ENCODE measurements at places on chromosomes 3 and 15. TPM values are rescaled to one million over a fixed set of nuclear protein-coding genes. Genes with fewer than 3 reads are reported as not detected.

The TMEM207 gene
- not detected for total RNA-seq

The CHRFAM7A gene
- 1.2 TPM for total RNA-seq

The TRH gene
- total RNA-seq = not detected

The DZIP1L gene
- total RNA-seq = 4.6 TPM

DNA sequence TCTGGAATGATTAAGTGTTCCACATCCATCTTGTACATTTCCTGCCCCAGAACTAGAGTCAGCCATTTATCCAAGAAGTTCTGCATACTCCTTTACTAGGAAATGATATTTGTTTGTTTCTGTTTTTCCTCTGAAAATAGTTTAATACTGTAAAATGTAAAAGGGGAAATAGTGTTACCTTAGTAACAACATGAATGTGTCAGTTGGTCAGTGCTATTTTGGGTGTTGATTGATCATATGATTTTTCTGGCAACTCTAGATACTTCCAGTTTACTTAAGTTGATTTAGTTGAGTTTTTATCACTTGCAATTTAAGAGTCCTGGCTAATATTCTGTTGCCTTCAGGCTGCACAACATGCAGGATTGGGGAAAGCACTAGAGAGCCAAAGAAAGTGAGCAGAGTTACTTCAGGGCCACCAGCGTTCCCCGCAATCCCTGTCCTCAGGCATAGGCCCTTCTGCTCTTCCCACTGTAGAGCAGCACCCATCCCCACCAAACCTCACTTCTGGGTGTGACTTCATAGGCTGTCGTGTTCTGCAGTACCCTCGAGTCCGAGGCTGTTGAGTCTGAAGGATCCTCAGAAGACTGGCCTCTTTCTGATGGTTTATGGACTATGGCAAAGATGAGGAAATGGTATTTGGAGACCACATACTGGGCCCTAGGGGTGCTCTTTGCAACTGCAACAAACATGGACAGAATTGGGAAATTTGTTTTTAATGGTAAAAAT lies 69.0 kb downstream of the CHD2 start:
- DNase-seq = no peak

DNA sequence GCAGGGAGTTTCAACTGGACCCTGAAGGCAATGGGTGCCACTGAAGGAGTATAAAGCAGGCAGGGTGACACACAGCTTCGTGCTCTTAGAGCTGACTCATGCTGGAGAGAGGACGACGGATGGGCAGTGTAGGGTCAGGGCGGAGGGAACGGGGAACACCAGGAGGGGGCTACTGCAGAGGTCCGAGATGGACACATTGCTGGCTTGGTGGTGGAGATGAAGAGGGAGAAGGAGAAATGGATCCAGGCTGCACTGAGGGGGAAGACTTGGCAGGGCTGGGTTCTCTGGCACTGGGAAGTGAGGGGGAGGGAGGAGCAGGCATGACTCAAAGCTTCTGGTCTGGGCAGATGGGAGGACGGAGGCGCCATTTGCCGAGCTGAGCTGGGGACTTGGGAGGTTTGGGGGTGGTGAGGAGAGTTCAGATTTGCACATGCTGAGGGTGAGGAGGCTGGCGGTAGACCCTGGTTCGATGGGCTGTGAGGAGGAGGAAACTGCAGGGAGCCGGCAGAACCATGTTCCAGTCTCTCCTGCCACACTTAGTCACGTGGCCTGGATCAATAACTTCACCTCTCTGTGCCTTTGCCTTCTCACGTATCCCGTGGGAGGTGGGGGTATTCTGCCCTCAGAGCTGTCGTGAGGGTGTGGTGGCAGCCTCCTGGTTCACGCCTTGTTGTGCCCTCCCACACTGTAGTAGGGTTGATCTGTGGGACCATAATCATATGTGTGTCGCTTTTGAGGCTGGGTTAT lies 4.6 kb upstream of the KCTD6 start:
- DNase-seq = no peak

DNA sequence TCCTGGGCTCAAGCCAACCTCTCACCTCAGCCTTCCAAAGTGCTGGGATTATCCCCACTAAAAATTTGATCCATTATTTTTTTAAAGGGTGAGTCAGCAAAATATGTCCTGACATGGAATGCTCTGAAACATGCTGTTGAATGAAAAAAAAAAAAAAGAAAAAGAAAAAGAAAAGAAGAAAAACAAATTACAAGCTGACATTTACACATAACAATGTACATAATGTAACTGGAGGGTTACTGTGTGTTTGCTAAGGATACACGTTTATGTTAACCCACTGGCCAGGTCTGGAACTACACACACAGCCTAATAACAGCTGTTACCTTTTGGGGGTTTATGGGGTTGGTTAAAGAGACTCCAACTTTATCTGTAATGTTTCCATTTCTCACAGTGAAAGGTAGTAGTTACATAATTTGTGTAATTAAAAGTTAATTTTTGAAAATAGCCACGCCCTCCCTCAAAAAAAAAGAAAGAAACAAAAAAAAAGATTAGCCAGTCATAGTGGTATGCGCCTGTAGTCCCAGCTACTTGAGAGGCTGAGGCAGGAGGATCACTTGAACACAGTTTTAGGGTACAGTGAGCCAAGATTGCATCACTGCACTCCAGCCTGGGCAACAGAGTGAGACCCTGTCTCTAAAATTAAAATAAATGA lies 3.1 kb upstream of the MESP2 start:
- DNase-seq = no peak

- DNase-seq = no peak
Measured at GRCh38 chr15:52021128-52021671, 2.2 kb downstream of the MAPK6 start.

GRCh38 chr3:127479449-127479848 lies 111.1 kb downstream of the TPRA1 start:
- DNase-seq = no peak

DNA sequence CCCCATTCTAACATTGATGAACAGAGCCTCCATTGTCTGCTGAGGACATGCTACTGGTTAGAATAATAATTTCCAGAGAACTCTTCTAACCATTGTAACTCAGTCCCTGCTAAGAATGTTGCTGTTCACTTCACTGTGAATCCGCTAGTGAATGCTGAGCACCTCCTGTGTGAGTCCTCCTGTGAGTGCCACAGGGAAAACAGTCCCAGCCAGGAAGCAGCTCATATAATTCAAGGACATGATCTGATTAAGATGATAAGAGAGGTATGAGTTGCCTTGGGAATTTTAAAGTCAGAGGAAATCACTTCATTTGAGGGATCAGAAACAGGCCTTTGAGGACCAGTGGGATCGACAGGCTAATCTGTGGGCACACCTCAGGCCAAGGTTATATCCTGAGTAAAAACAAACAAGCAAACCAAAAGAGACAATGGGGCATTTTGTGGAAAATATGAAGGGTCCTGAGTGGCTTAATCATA lies 33.9 kb upstream of the GPR160 start:
- no peak for DNase-seq

GRCh38 chr3:186931532-186932280 lies 1.4 kb downstream of the ST6GAL1 start:
- no peak for DNase-seq

DNA sequence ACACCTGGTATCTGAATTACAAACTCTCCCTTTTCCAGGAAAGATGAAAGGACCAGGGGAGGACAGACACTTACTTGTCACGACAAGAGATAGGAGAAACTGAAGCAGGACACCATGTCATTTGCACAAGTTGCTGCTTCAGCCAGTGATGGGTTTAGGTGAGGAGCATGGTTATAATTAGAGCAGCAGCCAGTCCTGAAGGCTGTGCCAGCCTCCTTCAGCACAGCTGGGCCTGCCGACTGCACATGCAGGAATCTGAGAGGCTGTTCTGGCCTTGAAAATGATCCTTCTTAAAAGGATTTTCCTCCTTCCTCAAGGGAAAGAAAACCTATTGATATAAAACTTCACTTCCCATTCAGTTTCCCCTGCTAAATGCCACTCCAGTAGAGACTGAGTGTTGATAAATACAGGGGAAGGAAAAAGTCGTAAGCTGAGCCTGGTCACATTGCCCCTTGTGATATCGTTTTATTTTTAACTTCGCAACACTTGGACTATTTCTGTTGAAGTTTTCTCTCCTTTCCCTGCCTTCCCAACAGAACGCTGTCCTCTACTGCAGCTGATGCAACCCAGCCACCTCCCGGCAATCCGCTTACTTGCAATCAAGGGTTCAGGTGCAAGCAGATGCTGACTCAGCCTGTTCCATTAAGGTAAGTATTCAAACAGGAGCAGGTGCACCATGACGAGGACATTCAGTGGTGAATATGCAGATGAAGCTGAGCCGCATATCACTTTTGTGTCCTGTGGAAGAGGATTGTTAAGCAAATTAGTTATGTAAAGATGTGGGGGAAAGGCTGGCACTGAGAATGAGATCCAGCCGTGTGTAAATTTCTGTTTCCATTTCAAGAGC lies at the start of gene FBXO40:
TSS of gene FBXO40 (plus strand) at position 524 of the 847 bp plus-strand sequence. CDS start 27,197 bp downstream, outside the sequence.
- DNase-seq = no peak

GRCh38 chr3:123388811-123389627 lies 59.9 kb downstream of the ADCY5 start:
- DNase-seq = no peak

GRCh38 chr3:162435750-162436149 lies 939.1 kb downstream of the OTOL1 start:
- DNase-seq = no peak

DNA sequence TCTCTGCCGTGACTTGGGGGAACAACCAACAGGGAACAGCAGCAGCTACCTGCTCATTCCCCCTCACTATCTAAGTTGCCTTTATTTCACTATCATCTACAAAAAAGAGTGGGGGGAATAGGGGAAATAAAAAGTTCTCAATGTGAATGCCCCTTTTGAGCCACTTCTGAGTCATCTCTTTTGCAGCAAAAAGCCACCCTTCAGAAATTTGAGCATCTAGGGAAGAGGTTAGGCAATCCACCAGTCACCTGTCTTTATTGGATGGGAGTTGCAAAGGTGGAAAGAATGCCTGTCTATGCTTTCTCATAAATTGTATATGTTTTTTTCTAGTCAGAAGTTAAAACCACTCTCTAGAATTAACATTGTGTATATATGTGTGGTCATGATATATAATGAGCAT lies 41.1 kb downstream of the GPD1L start:
- DNase-seq = no peak
